ENCODE measurements at places on chromosomes 16 and 17.

DNA sequence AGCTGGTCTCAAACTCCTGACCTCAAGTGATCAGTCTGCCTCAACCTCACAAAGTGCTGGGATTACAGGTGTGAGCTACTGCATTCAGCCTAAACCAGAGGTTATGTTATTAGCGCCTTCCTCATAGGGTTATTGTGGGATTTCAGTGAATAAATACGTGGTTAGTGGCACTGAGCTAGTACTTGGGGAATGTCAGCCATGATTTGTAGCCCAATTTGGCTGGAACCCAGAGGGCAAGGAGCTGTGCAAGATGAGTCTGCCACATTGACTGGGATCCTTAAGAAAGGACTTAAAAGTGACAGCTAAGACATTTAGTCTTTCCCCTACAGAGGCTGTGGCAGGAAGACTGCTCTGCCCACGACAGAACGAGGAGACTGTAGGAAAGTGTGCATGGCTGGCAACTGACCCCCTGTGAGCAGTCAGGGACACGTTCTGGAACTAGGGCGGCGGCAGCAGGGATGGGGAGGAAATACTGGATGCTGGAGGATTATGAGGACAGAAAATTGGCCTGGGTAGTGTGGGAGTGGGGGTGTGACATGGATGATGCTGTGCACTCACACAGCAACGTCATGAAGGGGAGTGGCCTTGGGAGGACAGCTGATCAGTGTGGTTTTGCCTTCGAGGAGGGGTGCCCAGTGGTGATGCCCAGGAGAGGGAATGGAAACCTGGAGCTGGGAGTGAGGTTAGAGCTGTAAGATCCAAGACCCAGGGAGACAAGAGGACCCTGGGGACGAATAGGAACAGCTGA lies 14.6 kb downstream of the ATP5PD start:
- H3K4me3 ChIP-seq = peak overlapping the region; percentile 12
- H3K36me3 ChIP-seq = no peaks in the 10 kb centered on the region
- H3K4me1 ChIP-seq = peaks cover 39% of the 10 kb centered on the region

DNA sequence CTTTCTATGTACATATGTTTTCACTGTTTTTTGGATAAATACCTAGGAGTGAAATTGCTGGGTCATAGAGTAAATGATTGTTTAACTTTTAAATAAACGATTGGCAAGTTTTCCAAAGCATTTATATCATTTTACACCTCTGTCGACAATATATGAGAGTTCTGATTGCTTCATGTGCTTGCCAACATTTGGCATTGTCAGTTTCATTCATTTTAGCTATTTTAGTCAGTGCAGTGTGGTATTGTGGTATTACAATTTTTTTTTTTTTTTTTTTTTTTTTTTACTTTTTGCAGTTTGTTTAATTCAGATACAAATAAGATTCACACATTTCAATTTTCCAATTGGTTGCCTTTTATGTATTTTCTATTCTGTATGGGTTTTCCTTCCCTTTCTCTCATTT lies 26.0 kb downstream of the TADA2A start:
- H3K36me3 ChIP-seq = no peaks in the 10 kb centered on the region
- no peak for DNase-seq
- no peak overlapping the region for H3K27ac ChIP-seq
- no peaks in the 10 kb centered on the region for H3K27me3 ChIP-seq

- no peak overlapping the region for H3K27ac ChIP-seq
- no peaks in the 10 kb centered on the region for H3K36me3 ChIP-seq
- no peak for DNase-seq
- no peaks in the 10 kb centered on the region for H3K27me3 ChIP-seq
- H3K4me3 ChIP-seq = no peak overlapping the region
Observed at GRCh38 chr17:5127910-5128309, 12.1 kb downstream of the USP6 start.

- no peak for DNase-seq
- H3K4me1 ChIP-seq = no peaks in the 10 kb centered on the region
- H3K27ac ChIP-seq = no peak overlapping the region
- no peak overlapping the region for H3K4me3 ChIP-seq
Observed at GRCh38 chr16:51201604-51202003, 50.5 kb upstream of the SALL1 start.

- no peaks in the 10 kb centered on the region for H3K27me3 ChIP-seq
- H3K36me3 ChIP-seq = no peaks in the 10 kb centered on the region
- H3K4me3 ChIP-seq = no peak overlapping the region
- DNase-seq = no peak
Observed at GRCh38 chr17:55487695-55488432, 23.4 kb downstream of the SMIM36 start.

GRCh38 chr16:83967838-83968305 lies at the start of gene NECAB2:
TSS of gene NECAB2 (plus strand) at chr16:83968244. CDS start at chr16:83968649, 405 bp downstream.
- H3K4me3 ChIP-seq = peak within 1 kb of the TSS; percentile 37
- H3K4me1 ChIP-seq = no peaks in the 10 kb centered on the region
- H3K27ac ChIP-seq = no peak within 1 kb of the TSS
- peaks cover 36% of the 10 kb centered on the region for H3K36me3 ChIP-seq
- H3K27me3 ChIP-seq = no peaks in the 10 kb centered on the region
